ENCODE measurements at places on chromosomes 11 and 22.

DNA sequence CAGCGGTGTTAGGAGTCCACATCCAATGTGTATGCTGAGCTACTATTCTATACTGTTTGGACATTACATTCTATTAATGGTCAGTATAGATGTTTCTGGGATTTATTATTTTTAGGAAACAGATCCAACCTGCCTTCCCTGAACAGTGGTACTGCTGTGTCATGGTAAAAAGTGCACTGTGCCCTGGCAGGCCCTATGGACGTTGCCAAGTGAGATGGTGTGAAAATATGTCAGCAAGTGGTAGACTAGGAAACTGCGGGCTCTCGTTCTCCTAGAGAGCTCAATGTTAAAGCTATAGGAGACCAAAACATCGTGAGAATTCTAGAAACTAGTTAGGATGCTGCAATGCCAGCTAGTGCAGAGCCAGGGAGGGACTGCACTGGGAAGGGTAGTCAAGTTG is 26.0 kb upstream of the CYP2D6 start:
- DNase-seq: no peak

DNA sequence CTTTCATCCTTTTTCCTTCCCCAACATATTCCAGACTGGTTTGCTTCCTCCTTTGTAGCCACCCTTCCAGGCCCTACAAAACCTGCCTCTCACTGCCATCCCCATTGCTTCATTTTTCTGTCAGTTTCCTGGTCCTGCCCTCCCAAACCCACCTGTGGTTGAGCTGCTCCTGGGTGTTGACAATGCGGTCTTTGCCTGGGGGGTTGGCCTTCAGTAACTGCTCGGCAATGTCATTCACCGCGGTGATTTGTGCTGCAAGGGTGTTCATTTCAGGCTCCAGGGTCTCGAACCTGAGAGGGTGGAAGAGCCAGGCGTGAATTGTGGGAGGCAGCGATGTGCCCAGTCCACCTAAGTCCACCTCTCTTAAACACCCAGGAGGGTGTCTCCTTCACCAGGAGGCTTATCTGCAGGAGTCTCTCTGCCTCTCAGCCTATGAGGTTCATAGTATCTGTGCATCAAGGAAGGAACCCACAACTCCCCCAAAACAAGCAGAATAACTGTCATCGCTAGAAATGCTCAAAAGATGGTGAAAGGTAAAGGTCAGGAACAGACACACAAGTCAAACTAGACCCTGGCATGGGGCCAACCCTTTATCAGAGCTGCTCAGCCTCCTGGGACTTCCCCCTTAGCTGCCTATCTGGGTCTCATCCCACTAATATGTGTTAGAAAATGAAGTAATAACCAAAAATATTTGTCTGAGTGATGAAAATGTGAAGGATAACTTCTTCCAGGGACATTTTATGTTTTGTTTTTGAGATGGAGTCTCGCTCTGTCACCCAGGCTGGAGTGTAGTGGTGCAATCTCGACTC is 23.9 kb upstream of the RBM4B start:
- DNase-seq: no peak

- no peak for DNase-seq
Observed at GRCh38 chr11:19409307-19409706, 168.6 kb upstream of the E2F8 start.

DNA sequence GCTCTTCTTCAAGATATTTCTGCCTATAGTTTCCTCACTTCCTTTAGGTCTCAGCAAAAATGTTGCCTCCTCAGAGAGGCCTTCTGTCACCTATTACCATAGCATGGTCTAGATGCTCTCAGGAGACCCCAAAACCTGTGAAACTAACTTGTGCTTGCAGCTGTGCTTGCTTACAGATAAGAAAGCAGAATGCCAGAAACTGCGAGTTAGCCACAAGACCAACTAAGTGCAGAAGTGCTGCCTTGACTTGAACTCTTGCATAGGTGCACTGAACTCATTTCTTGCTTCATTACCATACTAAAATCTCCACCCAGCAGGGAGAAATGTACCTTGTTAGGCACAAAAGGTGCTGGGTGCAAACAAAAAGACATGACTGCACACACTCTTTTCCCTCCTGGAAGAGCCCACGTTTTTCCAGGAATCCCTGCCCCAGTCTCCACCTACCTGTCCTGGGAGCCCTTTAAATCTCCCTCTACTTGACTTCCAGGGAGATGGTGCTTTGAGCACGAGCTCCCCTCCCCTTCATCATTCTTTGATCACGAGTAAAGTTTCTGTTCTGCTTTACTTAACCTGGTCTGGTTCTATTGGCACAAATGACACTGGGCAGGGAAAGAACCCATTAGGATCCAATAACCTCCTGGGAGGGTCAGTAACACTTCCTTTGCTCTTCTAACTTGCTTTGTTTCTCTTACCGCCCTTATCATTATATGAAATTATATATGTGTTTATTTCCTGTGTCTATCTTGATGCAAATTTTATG is 137.7 kb upstream of the DDI1 start:
- no peak for DNase-seq

GRCh38 chr11:85889108-85889507 is 33.9 kb downstream of the CCDC83 start:
- DNase-seq: no peak

DNA sequence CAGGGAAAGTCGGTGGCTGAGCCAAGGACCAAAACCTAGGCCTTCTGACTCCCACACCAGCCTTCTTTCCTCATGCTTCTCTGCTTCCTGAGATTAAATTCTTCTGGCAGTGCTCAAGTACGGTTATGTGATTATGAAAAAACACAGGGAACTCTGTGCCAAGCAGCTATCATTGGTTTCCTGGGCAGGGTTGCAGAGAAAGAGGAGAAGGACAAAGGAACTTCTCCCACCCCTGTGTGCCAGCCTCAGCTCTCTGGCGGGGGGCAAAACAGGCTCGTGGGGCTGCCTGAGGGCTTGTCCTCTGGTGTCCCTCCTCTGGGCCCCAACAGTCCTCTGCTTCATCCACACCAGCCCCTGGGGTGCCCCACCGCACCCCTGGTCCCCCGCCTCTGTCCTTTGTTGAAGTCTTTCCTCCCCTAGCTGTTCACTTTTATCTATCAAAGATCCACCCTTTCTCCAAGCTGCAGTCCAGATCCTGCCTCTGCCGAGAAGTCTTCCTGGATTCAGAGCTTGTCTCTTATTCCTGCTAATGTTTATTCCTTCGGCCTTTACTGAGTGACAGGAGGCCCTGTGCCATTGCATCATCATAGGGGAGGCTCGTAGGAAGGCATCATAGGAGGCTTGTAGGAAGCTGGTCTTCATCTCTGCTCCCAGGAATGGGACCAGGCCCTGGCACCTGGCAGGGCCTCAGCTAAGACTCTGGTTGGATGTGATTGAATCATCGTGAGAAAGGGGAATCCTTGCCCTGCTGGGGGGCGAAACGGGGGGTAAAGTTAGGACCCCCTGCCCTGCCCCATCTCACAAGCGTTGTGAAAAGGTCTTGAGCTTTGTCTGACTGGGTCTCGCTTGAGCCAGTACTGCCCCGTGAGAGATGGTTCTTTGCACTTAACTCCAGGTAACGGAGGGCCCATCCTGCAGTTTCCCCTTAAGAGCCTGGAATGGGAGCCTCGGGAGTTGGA is 11.5 kb upstream of the FTH1 start:
- peak; percentile 93 for DNase-seq

DNA sequence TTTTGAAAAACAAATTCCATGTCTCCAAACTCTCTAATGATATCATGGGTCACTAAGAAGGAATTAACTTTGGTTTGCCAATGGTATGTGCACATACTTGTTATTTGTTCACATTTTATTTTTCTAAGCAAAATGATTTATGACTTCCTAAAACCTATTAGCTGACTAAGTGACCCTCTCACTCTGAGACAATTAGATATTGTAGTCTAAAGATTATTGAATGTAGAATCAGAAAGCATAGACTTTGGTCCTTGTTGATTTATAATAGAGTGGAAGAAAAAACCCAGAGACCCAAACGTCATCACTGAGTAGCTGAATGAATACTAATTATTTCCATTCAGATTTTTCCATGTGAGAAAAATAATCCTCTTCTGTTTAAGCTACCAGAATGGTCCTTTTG is 243.5 kb upstream of the ANO3 start:
- DNase-seq: no peak

- peak; percentile 68 for DNase-seq
Observed at GRCh38 chr22:36773935-36774334, 2.0 kb downstream of the IFT27 start.

DNA sequence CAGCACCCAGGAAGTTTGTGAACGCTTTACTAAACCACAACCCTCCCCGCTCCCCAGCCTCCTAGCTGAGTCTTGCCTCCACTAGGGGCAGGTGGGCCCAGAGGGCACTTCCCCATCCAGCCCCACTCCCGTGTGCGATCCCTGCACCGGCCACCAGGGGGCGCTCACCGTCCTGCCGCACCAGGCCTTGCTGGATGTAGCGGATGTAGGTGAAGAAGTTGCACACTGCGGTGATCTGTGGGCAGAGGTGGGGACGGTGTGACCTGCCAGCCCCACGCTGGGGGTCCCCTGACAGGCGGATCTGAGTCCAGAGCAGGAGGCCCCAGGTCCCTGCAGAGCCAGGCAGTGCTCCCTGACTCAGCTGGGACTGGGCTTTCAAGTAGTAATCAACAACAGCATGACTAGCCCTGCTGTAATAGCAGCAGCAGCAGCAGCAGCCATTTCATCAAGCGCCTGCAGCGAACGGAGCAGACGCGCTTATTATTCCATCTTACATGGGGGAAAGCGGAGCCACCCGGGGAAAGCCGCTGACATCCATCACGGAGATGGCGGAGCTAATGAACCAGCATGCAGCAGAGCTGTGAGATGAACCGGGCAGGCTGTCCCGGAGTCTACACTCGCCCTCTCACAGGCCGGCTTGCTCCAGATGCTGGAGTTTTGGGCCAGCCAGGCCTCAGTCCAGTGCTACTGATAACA is 7.9 kb upstream of the FADS3 start:
- DNase-seq: peak; percentile 79

GRCh38 chr11:27208846-27209245 is 154.2 kb downstream of the CCDC34 start:
- DNase-seq: no peak

DNA sequence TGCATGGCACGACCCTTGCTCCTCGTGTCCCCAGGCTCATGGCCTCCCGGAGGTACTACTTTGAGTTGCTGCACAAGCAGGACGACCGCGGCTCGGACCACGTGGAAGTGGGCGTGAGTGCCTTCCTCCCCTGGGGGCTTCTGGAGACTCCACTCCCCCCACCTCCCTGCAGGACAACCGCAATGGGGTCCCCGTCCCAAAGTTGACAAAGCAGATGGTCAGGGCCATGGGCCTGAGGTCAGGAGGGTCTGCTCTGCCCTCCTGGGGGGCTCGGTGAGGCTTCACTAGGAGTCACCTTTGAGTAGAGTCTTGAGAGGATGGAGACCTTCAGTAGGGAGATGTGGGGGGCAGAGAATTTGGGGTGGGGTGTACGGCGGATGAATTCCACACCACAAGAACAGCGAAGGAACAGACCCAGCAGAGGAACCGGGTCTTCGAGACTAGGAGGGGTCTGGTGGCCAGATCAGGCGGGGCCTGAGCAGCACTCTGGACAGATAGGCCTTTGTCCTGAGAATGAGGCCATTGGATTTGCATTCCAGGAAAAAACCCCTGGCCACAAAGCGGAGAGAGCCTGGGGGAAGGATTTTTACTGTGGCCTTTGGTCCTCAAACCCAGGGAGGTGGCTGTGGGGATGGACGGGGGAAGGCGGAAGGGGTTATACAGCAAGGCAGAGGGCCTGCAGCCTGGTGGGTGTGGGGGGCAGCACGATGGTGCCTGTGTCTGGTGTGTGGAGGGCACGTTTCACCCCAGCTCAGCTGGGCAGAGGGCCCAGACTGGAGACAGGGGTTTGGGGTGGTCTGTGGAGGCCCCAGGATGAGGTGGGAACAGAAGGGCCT is 4.6 kb downstream of the B4GALNT4 start:
- no peak for DNase-seq

DNA sequence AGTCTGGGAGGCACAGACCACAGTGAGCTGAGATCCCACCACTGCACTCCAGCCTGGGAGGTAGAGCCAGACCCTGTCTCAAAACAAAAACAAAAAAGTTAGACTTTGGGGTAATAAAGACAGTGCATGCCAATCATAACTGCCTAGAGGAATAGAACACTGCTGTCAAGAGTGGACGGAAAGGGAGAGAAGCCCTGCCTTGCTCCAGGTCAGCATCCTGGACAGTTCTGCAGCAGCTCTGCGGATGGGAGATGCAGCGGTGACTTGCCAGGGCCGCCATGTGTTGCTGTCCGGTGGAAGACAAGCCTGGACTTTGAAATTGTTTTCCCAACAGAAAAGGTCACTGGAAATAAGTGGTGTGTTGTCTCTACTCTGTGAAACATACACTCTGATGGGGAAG is 618.2 kb downstream of the TBC1D22A start:
- DNase-seq: no peak

GRCh38 chr22:20571531-20572007 is 64.2 kb downstream of the MED15 start:
- peak; percentile 53 for DNase-seq

DNA sequence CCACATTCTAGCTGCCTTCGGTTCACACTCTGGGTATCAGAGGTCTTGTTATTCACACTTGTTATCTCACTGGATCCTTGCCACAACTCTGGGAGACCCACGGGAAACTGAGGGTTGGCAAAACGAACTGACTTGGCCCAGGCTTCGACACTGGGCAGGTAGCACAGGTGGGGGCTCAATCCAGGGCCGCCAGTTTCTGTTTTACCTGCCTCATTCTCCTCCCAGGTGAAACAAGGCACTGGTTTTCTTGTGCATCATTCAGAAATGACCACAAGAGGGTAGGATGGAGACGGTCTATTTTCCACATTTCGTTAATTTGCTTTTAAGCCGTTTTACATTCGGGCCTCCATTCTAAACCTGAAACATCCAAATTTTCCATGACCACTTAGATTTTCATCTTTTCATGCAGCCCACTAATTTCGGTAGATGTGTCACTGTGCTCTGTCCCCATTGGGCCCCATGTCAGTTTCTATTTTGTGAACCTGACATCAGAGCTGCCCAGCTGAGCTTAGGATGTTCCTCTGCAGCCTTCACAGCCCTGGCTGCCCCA is 108.1 kb downstream of the KIAA1671 start:
- no peak for DNase-seq

- no peak for DNase-seq
Observed at GRCh38 chr11:17407575-17407974, 19.1 kb upstream of the KCNJ11 start.

DNA sequence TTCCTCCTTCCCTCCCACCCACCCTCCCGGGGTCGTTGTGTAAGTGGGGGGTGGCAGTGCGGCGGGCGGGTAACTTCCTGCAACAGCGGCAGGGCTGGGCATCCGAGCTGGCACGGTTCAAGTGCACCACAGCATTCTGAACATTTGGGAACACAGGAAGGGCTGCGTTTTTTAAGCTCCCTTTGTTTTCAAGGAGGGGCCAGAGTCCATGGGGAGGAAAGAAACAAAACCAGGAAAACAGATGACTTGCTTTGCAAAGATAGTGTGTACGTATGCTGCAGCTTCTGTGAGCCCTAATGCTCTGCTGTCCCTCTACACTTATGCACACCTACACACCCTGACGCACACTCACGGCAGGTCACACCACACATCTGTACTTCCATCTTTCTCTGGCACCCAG is 152.5 kb downstream of the FBXO7 start:
- DNase-seq: no peak

- no peak for DNase-seq
Observed at GRCh38 chr11:15727520-15727914, 612.8 kb downstream of the INSC start.

All from cardiac fibroblast (primary cell).